NCI-H1930 (cell line): ENCODE measurements at places on chromosomes 2 and 18.

DNA sequence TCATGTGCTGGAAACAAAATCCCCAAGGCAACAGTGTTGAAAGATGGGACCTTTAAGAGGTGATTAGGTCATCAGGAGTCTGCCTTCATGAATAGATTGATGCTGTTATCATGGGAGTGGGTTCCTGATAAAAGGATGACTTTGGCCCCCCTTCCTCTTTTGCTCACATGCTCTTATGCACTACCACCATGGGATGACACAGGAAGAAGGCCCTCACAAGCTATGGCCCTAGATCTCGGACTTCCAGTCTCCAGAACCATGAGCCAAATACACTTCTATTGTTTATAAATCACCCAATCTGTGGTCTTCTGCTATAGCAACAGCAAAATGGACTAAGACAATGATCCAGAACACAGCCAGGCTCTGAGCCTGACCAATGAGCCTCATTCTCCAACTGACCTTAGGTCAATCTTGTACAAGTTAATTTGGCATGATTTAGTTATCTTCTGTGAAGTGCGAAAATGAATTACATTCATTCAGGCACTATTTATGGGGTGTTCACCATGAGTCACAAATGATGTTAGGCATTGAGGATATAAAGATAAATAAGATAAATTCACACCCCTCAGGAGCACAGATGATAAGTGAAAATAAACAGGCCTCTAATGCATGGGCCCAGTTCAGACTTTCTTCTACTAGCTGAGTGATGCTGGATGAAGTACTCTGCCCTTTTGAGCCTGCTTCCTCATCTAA lies 37.7 kb upstream of the NT5C1B start:
- no peak for DNase-seq

DNA sequence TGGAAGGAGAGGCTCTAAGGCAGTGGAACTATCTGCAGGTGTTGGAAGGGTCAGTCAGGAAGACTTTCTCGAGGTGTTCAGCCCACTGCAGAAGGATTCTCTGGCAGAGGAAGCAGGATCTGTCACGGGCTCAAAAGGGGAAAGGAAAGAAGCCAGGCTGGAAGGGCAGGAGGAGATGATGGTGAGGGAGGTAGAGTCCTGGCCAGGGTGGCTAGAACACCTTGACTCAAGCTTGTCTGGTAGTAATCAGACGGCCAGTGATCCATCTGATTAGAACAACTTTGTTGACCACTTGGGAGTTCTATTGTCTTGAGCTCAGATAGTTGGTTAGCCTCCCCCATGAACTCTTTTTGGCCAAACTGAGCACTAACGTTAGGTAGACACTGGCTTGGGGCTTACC lies 9.7 kb upstream of the ATOH8 start:
- no peak for DNase-seq

DNA sequence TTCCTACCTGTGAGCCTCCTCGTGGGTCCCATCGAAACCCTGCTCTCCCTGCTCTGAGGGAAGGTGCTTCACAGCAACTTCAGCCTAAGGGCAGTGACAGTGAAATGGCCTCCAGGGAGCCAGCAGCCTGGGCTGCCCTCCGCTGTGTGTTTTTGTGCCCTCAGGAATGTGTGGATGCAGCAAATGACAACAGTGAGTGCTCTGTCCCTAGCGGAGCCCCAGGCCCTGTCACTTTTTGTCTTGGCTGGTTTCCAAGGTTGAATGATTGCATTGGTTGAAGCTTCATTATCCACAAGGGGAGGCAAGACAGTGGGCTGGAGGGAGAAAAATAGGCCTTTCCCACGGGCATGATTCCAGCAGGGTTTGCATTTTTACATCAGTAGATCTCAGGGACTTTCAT lies 42.9 kb downstream of the STON1 start:
- DNase-seq, result no peak

- no peak for DNase-seq
These were observed 115.7 kb downstream of the PLCL1 start for GRCh38 chr2:197920088-197920487.

DNA sequence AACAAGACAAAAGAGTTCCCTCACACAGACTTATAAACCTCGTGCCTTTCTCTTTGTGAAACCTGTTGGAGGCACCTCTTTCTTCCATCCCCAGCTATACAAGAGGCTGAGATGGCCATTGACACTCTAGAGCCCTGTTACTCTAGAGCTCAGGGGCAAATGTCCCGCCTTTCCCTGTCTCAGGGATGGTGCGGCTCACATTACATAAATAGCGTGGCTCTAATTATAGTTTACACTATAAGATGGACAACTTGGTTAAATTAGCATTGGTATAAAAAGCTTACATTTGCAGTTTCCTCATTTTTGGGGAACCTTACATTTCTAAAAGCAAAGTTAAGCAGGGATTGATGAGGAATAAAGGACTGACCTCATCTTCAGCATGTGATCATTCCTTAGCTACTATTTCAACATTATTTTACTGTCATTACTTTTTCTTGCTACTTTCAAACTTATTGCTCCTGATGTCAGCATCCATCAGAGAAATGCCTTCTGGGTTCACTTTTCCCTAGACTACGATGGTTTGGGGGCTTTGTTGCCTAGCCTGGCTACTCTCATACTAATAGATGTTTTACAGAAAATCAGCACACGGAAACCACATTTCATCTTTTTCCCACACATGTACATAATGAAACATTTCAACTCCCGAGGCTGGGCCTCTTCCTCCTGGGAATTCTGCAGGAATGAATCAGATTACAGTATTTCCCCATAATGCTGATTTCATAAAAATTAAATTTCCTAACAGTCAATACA lies 40.4 kb downstream of the FTCDNL1 start:
- DNase-seq, result no peak

- DNase-seq, result no peak
These were observed 63.2 kb upstream of the COPS8 start for GRCh38 chr2:237022533-237022932.

GRCh38 chr18:48740068-48740440 lies 201.2 kb downstream of the CTIF start:
- no peak for DNase-seq

GRCh38 chr2:188601927-188602326 lies 310.3 kb downstream of the GULP1 start:
- no peak for DNase-seq

GRCh38 chr2:16291731-16292550 lies 351.6 kb downstream of the MYCN start:
- DNase-seq, result no peak

DNA sequence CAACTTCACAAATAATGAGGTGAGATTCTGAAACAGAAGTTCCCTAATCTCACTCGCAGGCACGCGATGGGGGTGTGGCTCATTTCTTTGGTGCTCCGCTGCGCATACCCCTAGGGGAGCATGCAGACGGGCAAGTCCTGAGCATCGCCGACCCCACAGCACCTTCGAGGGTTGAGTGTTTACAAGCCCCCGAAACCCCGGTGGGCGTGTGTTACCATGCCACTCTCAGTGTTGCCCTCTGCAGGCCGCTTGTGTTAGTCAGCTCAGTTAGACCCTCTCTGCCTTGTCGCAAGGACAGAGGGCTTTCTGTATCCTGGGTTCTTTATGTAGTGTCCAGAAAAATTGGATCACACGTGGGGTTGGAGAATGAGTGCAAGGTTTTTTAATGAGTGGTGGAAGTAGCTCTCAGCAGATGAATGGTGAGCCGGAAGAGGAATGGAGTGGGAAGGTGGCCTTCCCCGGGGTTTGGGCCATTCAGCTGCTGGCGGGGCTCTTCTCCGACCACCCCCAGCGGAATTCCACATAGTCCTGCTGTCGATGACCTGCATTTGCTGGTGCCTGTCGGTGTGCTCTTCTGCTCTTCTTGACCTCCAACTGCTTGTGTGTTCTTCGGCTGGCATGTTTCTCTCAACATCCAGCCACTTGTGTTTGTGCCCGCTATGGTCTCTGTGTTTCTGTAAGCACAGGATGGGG lies 191.3 kb downstream of the RPRM start:
- no peak for DNase-seq

DNA sequence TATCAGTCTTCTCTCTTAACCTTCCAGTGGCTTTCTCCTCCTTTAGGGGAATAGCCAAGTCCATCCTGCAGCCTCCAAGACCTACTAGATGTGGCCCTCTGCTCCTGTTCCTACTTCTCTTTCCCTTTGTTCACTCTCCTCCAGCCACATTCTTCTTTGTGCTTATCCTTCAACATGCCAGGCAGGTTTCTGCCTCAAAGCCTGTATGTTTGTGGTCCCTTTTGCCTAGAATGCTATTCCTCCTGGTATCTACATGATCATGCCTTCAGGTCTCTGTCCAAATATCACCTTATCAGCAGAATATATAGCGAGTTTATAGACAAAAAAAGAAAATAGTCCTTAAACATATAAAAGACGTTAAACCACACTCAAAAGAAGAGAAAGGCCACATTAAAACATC lies 5.5 kb downstream of the LYG2 start:
- no peak for DNase-seq

DNA sequence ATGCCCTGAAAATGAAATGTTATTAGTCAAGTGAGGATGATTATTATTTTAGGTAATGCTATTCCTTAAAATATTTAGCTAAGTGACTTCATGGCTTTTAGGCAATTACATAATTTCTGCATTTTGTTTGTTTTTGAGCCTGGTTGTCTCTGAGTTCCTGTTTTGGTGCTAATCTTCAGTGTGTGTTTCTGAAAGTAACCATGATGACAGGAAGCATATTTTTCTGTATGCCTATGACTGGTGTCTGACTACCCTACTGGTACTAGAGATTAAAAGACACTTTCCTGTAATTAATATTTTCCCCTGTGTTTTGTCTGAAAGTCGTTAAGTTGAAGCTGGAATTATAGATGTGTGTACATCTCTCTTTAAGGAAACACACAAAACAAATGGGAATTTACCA lies 295.0 kb upstream of the SPRED2 start:
- no peak for DNase-seq

DNA sequence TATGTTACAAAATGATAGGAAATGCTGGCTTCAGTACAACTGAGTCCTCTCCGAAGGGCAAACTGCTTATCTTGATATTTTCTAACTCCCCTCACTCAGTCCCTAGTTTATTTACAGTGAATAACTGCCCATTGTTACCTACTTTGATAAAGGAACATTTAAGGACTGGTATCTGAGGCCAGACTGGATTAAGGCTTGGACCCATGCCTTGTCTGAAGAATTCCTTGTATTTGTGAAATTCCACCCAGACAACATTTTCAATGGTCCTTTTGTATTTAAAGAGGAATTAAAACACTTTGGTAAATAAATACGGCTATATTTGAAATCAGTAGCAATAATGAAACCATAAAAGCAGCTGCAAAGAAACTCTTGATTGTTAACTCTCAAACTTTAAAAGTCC lies 58.3 kb downstream of the PELI1 start:
- DNase-seq, result no peak

- no peak for DNase-seq
These were observed 79.6 kb downstream of the PDE11A start for GRCh38 chr2:177992992-177993391.

DNA sequence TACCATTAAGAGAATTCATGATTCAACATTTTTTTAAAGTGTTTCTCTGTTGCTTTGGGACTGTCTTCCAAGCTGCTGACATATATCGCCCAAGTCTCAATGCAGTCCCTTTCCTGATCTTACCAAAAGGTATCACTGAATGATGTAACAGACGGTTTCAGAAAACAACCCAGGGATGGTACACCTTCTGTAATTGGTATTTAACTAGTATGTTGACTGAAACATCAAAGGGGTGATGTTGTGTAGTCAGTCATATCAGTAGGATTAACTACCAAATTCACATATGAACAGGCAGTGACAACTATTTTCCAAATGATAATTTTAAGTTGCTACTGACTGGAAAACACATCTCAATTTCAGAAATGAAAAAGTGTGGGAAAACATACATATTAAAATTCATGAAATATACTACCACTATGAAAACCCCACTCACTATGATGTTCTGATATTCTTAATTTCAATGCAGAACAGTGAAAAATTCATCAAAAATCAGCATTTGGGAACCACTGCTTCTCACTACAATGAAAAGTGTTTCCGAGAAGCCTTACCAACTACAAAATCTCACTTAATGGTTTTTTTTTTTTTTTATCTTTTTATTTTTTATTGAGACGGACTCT lies 59.8 kb downstream of the MEMO1 start:
- DNase-seq, result no peak

- DNase-seq, result no peak
These were observed 458.7 kb upstream of the ID2 start for GRCh38 chr2:8222979-8223694.

- no peak for DNase-seq
These were observed 38.0 kb downstream of the TMX3 start for GRCh38 chr18:68676913-68677312.

GRCh38 chr18:52481116-52481515 lies 141.1 kb downstream of the DCC start:
- no peak for DNase-seq

- no peak for DNase-seq
These were observed 32.1 kb upstream of the B3GNT2 start for GRCh38 chr2:62163834-62164233.

GRCh38 chr18:65651192-65651591 lies 99.6 kb upstream of the CDH7 start:
- no peak for DNase-seq

DNA sequence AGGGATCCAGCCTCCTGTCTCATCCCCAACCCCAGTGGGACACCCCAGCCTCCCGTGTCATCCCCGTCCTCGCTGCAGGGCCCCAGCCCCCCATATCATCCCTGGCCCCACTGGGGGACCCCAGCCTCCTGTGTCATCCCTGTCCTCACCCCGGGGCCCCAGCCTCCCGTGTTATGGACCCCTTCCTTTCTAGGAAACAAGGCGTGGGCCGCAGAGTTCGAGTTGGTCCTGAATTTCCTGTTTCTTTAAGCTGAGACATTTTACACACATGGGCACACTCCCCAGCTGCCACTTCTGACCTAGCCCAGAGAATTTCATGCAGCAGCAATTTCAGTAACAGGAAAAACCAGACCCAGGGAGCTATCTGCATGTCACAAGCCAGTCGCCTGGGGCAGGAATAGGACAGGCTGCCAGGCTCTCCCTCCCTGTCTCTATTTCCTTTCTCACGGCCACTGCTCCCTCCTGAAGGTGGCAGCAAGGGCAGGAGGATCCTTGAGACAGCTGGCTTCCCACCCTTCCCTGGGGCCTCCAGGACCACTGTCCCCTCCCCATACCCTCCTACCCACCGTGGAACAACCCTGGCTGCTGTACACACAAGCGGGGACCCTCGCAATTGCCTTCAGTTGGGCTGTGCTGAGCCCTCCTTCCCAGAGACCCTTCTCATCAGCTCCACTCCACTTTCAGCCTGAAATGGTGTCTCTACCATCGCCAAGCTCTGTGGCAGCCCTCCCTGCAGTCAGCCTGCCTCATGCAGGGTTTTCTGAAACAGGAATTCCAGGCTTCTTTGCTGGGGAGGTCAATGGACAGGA lies 141.9 kb upstream of the ID2 start:
- no peak for DNase-seq

GRCh38 chr18:63627819-63628218 lies 16.2 kb downstream of the SERPINB4 start:
- no peak for DNase-seq

DNA sequence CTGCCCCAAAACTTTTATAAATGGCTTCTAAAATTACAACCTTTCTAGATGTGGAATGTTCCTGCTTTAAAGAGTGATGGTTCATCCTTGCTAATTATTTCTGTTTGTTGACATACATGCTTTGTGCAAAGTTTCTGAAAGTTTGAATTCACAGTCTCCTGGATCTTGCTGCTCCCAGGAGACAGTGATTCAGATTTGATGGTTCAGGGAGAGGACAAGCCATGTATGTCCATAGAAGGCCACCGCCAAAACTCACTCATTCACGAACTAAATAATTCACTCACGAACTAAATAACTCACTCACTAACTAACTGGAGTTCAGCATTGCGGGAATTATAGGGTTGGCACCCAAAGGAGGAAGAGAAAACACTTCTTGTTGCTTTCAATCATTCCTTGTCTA lies 416.5 kb upstream of the ZEB2 start:
- DNase-seq, result no peak
